Activated CD8-positive, alpha-beta memory T cell treated with anti-CD3 and anti-CD28 coated beads for 4 hours (primary cell): ENCODE measurements at places on chromosomes 3 and 15.
A peak's percentile ranks its signal among the peaks of the same experiment; 100 is the strongest.

DNA sequence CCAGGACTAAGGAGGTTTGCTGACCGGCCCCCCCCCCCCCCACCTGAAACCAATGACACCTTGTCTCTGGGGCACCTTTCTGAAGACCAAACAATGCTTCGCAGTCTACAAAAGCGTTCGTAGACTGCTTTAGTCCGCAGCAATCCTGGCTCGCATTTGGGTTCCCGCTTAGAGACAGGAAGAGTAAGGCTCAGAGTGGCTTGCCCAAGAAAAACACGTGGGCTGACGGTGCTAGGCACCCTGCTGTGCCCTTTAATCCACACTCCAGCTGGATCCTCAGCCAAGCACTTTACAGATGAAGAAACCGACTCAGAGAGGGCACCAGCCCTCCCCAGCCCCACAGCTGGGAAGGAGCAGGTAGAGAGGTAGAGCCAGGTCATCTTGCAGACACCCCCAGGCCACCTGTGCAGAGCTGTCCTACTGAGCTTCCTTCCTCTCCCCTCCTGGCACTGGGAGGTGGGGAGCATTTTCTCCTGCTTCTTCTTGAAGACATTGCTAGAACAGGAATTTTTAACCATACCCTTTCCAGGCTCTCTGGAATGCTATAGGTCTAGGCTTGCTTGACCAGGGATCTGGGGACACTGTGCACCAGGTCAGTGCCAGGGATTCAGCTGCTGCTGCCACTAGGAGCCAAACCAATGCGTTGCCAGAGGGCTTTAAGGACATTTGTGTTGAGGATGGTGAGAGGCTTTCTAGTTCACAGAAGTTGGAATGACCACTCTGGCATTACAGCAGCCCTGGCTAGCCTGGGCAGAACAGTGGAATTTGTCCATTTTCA, 1.0 kb upstream of the KLF15 start:
- DNase-seq, result no peak

DNA sequence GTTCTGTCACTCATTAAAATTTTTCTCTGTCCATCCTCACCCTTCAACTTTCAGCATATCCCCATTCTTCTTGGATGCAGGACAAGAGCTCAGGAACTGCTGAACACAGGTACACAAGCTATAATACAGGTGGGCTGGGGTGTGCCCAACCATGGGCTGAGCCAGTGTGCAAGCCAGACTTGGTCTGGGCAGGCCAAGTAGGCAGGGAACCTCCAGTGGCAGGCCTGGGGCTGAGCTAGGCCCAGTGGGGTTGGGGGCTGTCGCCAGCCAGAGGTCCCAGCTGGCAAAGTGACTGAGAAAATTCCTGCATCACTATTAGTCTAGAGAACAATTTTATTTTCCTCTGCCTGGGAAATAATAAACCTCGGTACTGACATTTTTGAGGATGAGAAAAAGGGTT, 202.9 kb downstream of the LRRC3B start:
- no peak for DNase-seq

DNA sequence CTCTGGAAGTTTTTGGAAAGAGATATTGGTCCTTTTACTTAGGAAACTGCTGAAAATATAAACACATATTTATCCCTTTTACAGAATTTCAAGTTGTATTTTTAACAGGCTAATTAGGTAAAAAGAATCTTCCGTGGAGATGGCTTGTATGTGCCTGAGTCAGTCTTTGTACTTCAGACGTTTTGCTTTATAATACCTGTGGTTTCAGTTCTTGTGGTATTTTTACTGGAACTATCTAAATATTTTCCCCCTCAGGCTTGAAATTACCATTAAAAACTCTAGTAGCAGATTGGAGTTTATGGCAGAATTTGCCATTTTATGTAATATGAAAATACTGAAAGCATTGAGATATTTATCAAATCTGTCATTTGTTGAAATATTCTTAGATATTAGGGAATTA, 151.6 kb upstream of the CGNL1 start:
- no peak for DNase-seq

DNA sequence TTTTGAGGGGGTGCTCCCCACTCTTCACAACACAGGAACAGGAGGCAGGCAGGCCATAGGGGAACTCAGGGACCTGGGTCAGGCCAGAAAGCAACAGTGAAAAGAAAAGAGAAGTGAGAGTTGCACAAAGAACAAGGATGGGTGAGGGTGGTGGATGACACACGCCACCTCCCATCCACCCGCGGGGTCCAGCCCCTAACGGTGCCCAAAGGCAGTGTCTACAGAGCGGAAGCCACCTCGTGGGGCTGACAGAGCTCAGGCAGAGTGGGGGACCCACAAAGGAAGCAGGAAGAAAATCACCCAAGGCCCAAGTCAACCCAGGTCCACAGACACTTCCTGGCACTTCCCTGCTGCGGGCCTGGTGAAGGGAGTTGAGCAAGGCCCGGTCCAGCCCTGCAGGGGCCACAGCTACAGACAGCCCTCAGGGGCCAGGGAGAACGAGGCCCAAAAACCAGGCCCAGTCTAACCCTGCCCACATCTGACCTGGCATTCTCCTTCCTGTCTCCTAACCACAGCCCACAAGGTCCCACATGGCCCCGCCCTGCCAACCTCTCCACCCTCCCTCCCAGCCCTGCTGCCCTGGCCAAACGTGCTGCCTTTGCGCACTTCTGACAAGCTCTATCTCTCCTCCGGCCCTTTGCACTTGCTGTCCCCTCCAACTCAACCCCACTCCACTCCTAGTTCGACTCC, 5.9 kb downstream of the NUP210 start:
- DNase-seq, result peak; percentile 57
